ENCODE measurements at places on chromosomes 3 and 15. TPM values are rescaled to one million over a fixed set of nuclear protein-coding genes. Genes with fewer than 3 reads are reported as not detected.

The APOD gene
- 96.1 TPM for polyA plus RNA-seq

The COX17 gene
- 72.7 TPM for polyA plus RNA-seq

The SLC12A1 gene
- polyA plus RNA-seq = not detected

The OXNAD1 gene
- 6.6 TPM for polyA plus RNA-seq

The LRRC2 gene
- polyA plus RNA-seq = 0.14 TPM

The PRSS50 gene
- 0.06 TPM for polyA plus RNA-seq

The EXD1 gene
- not detected for polyA plus RNA-seq

The PLCH1 gene
- 0.10 TPM for polyA plus RNA-seq

The STAB1 gene
- 39.0 TPM for polyA plus RNA-seq

The DNAH12 gene
- polyA plus RNA-seq = 0.24 TPM

The GRAMD1C gene
- polyA plus RNA-seq = 21.1 TPM

The RTP4 gene
- 1.2 TPM for polyA plus RNA-seq

The ARL6 gene
- 1.5 TPM for polyA plus RNA-seq

The DYNLT2B gene
- 23.3 TPM for polyA plus RNA-seq

The ADGRG7 gene
- polyA plus RNA-seq = not detected

The UPK1B gene
- 4.7 TPM for polyA plus RNA-seq

The MITF gene
- polyA plus RNA-seq = 3.3 TPM

The SLC27A2 gene
- polyA plus RNA-seq = 2.7 TPM

The ADAMTS9 gene
- polyA plus RNA-seq = 3.3 TPM

The SLC28A2 gene
- polyA plus RNA-seq = not detected
